HuH-7 (cell line): ENCODE measurements at places on chromosomes 6 and 20.

DNA sequence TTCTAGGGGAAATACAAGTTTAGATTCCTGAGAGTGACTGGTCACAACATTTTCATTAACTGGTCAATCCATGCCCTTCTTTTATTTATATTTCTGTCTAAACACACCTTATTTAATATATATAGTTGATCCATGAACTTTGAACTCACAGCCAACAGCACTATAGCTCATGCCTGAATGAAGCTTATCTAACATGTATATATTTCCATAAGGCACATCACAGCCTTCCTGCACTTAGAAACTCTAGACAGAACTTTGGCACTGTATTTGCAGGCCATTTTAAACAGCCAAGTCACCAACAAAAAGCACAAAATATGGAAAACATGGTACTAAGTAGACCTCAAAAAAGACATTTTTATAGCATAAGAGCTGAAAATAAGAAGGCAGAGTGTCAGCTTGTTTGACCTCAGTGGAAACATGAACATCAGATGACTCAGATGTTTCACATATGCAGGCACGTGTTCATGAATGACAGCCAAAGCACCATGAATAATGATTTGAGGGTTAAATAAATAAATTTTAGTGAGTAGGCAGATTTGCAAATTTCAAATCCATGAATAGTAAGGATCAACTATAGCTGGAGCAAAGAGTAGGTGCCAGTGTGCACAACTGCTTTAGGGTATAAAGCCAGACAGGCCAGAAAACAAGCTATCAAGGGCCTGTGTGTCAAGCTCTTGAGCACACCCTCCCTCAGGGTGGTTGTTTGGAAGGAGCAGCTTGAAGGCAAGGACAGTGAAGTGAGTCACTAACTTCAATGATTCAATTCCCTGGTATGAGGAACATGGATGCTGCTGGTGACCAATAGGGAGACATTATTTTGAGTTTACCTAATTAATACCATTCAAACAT is 88.9 kb upstream of the NT5E start:
- DNase-seq: no peak

GRCh38 chr6:36020154-36020553 is 4.3 kb downstream of the SLC26A8 start:
- DNase-seq: no peak

GRCh38 chr6:154805288-154805911 is 72.2 kb downstream of the SCAF8 start:
- DNase-seq: peak; percentile 18

GRCh38 chr20:23265226-23265625 is 85.4 kb upstream of the NXT1 start:
- DNase-seq: no peak

DNA sequence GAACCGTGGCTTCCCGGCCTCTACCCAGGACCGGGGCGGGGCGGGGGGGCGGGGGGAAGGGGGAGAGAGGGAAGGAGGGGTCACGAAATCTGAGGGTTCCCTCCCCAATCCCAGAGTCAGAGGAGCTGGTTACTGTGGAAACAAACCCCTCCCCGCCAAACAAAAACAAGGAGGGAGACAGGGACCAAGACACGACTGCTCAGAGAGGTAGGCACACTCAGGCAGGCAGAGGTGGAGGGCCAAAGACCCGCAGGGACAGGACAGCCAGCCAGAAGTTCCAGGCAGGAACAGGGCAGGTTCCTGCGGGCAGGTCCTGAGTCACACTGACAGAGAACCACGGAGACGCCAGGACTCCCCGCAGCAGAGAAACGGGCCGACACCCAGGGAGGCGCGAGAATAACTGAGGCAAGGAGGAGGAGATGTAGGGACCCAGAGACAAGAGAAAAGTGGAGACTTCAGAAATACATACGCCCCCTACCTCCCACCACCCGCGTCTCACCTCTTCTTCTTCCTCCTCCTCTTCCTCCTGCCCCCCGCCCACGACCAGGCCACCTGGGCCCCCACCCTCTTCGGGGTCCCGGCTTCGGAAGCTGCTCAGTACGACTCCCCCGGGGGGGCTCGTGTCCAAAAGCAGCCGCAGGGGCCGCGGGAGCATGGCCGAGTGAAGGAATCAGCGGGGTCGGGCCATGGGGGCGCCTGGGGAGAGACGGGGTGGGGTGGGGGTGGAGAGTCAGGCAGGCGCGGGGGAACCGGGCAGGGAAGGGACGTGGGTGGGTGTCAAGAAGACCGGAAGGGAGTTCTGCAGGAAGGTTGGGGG is 578 bp downstream of the RGL2 start:
- DNase-seq: peak; percentile 51

- DNase-seq: no peak
These were observed 78.4 kb upstream of the CCN6 start for GRCh38 chr6:111975466-111975865.

DNA sequence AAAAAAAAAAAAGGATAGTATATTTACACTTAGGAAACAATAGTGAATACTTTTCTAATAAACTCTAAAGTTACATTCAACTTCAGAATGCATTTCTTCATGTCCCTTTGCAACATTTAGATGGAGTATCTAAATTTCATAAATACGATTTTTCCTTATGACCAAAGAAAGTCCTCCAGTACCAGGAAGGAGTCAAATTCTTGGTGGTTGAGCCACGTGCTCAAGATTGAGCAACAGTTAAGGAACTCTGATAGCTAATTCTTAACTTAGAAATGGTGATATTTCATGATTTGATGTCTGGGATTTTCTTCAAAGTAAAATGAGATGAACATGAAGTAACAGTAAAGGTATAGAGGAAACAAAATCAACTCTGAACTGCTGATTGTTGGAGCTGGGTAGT is 92.7 kb downstream of the SASH1 start:
- no peak for DNase-seq
